ENCODE measurements at places on chromosomes 11 and 22. TPM values are rescaled to one million over a fixed set of nuclear protein-coding genes. Genes with fewer than 3 reads are reported as not detected.

GRCh38 chr11:15624701-15625100 lies 510.0 kb downstream of the INSC start:
- peaks cover 2% of the 10 kb centered on the region for H3K27me3 ChIP-seq
- peaks cover 5% of the 10 kb centered on the region for H3K36me3 ChIP-seq

DNA sequence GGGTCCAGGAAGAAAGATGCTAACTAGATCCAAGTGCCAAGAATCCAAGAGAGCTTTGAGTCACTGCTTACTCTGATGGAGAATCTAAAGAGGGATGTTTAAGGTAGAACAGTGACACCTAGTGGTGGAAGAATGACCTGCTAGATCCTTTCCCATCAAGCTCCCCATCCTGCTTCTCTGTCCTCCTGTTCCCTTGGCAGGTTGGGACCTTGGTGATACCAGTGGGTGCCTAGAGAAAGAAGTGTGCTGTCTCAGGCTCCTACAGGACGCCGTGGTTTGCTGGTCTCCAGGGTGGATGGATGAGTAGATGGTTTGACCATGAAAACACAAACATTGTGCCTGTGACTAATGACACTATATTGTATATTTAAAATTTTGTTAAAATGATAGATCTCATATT lies 383.7 kb downstream of the TMEM135 start:
- peaks cover 2% of the 10 kb centered on the region for H3K27me3 ChIP-seq
- peaks cover 68% of the 10 kb centered on the region for H3K4me1 ChIP-seq
- H3K27ac ChIP-seq = peak overlapping the region; percentile 89
- DNase-seq = peak; percentile 83
- H3K36me3 ChIP-seq = no peaks in the 10 kb centered on the region

DNA sequence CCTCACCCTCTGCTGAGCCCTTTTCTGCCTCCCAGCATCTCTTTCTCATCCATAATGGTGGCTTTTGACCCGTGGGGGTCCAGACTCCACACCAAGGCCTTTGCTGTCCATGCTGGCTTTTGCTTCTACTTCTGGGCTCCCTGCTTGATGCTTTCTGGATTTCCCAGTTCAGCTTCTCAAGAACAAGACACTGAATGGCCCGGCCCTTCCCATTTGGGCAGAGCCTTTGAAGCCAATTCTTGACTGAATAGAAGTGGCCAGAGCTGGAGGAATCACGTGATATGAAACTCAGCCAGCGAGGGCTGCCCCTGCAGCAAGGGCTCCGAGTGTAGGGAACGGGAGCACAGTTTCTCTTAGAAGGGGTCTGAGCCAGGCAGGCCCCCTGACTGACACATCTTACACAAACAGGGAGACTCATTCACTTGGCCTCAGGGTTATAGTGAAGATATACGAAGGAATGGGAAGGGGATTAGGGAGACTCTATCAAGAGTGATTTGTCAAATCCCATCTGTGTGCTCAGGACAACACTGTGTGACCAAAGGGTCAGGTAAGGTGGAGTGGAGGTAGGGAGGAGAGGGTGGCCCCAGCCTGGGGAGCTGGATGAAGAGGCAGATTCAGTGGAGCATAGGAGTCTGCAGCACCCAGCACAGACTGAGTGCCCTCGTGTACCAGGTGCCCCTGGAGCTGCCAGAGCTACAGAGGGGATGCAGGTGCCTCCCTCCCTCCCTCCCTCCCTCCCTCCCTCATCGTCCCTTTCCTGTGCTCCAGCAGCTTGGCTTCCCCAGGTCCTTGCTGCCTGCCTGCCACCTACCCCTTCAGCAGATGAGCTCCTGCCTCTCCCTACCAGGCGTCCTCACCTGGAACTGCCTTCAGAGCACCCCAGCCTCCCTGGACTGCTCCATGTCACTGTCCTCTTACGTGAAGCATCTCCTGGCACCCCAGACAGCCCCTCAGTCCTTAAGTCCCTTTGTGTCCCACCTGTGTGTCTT lies 106.0 kb downstream of the TRIM29 start:
- no peaks in the 10 kb centered on the region for H3K36me3 ChIP-seq
- H3K4me1 ChIP-seq = no peaks in the 10 kb centered on the region
- H3K4me3 ChIP-seq = no peak overlapping the region
- H3K27me3 ChIP-seq = peaks cover 46% of the 10 kb centered on the region

GRCh38 chr11:46327829-46328228 lies 19.4 kb upstream of the DGKZ start:
- peaks cover 46% of the 10 kb centered on the region for H3K27me3 ChIP-seq
- H3K4me3 ChIP-seq = no peak overlapping the region
- no peak overlapping the region for H3K27ac ChIP-seq
- H3K4me1 ChIP-seq = peaks cover 26% of the 10 kb centered on the region
- DNase-seq = no peak

- peaks cover 9% of the 10 kb centered on the region for H3K4me1 ChIP-seq
- DNase-seq = no peak
- H3K4me3 ChIP-seq = no peak overlapping the region
Measured at GRCh38 chr22:37090920-37091695, 18.4 kb downstream of the TMPRSS6 start.

DNA sequence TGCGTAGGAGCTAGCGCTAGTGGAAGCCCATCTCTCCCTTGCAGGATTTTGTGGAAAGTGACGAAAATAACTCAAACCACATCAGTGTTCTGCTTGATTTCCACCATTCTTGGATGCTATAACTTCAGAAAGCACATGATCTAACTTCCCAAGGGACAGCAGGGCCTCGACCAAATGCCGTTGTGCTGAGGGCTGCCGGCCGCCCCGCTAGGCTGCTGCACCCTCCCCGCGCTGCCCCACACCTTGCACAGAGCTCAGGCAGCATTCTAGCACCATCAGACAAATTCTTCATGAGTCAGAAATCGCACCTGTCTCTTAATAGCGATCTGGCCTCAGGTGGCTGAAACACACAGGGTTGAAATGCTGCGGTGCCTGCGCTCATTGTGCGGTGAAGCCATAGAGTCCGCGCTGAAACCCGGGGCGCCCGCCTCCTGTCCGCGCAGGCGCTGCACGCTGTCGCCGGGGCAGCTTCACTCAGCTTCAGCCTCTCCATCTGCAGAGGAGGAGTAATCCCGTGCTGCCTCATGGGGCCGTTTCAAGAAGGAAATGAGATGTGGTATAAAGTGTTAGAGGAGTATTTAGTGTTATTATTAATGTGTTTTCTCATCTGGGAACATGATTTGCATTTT lies 59.2 kb upstream of the B3GAT1 start:
- H3K36me3 ChIP-seq = no peaks in the 10 kb centered on the region
- no peaks in the 10 kb centered on the region for H3K4me1 ChIP-seq
- H3K27me3 ChIP-seq = peaks cover 2% of the 10 kb centered on the region
- no peak overlapping the region for H3K27ac ChIP-seq
- no peak for DNase-seq
- no peak overlapping the region for H3K4me3 ChIP-seq

DNA sequence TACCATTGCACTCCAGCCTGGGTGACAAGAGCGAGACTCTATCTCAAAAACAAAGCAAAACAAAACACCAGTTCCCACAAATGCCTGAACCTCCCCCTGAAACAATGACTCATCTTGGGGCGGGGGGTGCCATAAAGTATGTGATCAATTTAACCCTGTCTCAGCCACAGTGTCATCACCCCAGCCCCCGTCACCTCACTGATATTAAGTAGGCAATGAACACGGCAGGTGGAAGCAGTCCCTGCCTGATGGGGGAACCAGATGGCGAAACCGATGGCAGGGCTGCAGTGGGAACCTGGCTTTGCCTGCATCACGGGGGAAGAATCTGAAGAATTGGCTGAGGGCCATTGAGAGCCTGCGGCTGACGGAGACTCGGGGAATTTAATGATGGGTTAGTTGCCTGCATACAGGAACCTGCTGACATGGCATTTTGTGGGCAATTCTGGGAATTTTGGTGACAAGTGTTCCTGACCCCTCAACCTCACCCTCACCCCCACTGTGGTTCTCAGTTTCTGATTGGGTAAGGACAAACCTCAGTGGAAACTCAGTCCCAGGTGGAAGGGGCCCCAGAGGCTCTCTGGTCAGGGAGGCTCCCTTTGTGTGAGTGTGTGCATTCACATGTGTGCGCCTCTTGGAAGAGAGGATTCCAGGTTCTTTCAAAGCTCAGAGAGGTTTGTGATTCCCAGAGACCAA lies 39.1 kb upstream of the SHISAL1 start:
- H3K27me3 ChIP-seq = peaks cover 30% of the 10 kb centered on the region
- peak; percentile 84 for DNase-seq
- H3K27ac ChIP-seq = peak overlapping the region; percentile 66
- peak overlapping the region; percentile 74 for H3K4me3 ChIP-seq
- H3K36me3 ChIP-seq = no peaks in the 10 kb centered on the region

DNA sequence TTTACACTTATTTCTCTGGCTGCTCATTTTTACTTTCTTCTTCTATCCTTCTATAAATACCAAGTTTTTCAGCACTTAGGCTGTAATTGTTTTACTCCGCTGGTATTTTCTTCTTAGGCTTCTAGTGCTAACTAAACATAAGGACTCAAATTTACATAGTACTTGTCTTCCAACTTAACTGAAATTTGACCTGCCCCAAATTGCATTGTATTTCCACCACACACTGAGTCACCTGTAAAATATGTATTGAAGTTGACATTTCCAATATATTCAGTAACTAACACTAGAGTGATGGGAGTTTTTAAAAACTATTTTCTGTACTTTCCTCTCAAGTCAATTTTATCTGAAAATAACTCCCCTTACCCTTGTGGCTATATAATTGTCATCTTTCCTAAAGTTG lies 1794.1 kb upstream of the RAG2 start:
- no peaks in the 10 kb centered on the region for H3K27me3 ChIP-seq
- no peaks in the 10 kb centered on the region for H3K4me1 ChIP-seq
- DNase-seq = no peak
- H3K27ac ChIP-seq = no peak overlapping the region

GRCh38 chr11:76074148-76075095 lies 131.9 kb downstream of the WNT11 start:
- peak overlapping the region; percentile 71 for H3K27ac ChIP-seq
- DNase-seq = peak; percentile 39
- peaks cover 66% of the 10 kb centered on the region for H3K4me1 ChIP-seq
- H3K36me3 ChIP-seq = peaks cover 7% of the 10 kb centered on the region
- H3K4me3 ChIP-seq = peak overlapping the region; percentile 43

MIAT gene
- 0.50 TPM for total RNA-seq

DENND6B gene
- 1.4 TPM for total RNA-seq

PANX3 gene
- not detected for total RNA-seq

SLC37A2 gene
- total RNA-seq = 4.5 TPM

KCNJ11 gene
- total RNA-seq = not detected

DSCAML1 gene
- total RNA-seq = not detected

All from HFFc6 (cell line).